SK-MEL-5 (cell line): ENCODE measurements at places on chromosomes 1 and 21. TPM values are rescaled to one million over a fixed set of nuclear protein-coding genes. Genes with fewer than 3 reads are reported as not detected.

The TGFB2 gene
- 1.8 and 2.1 TPM in 2 replicates for total RNA-seq

The PCBP3 gene
- total RNA-seq: not detected in 2 replicates

The C1orf185 gene
- not detected in 2 replicates for total RNA-seq

The BRDT gene
- not detected in 2 replicates for total RNA-seq

The SMIM11 gene
- total RNA-seq: 7.8 and 14.2 TPM in 2 replicates

The KRTAP10-4 gene
- total RNA-seq: not detected in 2 replicates

The C1orf21 gene
- 58.5 and 68.2 TPM in 2 replicates for total RNA-seq

The GBP6 gene
- total RNA-seq: 0.08 and 0.18 TPM in 2 replicates

The FASLG gene
- total RNA-seq: not detected in 2 replicates

The U2AF1 gene
- total RNA-seq: 26.7 and 27.1 TPM in 2 replicates

The DNASE2B gene
- total RNA-seq: 0.18 TPM in 1 of 2 replicates, not detected in the other

The LAMC1 gene
- 114 and 138 TPM in 2 replicates for total RNA-seq

The CHI3L2 gene
- 0.55 TPM in 1 of 2 replicates, not detected in the other for total RNA-seq

The INPP5B gene
- total RNA-seq: 34.8 and 35.9 TPM in 2 replicates

The MYBPH gene
- not detected in 2 replicates for total RNA-seq

The BEND5 gene
- total RNA-seq: 0.35 TPM in 1 of 2 replicates, not detected in the other

The NPR1 gene
- total RNA-seq: not detected in 2 replicates

The LINGO4 gene
- total RNA-seq: not detected in 2 replicates

The PCNX2 gene
- total RNA-seq: 4.1 and 4.8 TPM in 2 replicates

The GIPC2 gene
- not detected in 2 replicates for total RNA-seq

The BRINP3 gene
- 0.24 TPM in 1 of 2 replicates, not detected in the other for total RNA-seq

The PTGFR gene
- total RNA-seq: 0.03 TPM in 1 of 2 replicates, not detected in the other

The ALG14 gene
- total RNA-seq: 4.7 and 7.1 TPM in 2 replicates

The UBIAD1 gene
- total RNA-seq: 9.6 and 10.1 TPM in 2 replicates

The STXBP3 gene
- 40.2 and 44.7 TPM in 2 replicates for total RNA-seq

The ATP6V1G3 gene
- total RNA-seq: not detected in 2 replicates

The LRRC7 gene
- total RNA-seq: not detected in 2 replicates

The DMBX1 gene
- 0.03 TPM in 1 of 2 replicates, not detected in the other for total RNA-seq

The MAP3K21 gene
- 1.4 and 2.3 TPM in 2 replicates for total RNA-seq

The LCE2C gene
- total RNA-seq: not detected in 2 replicates

The IFI44 gene
- 0.53 and 0.66 TPM in 2 replicates for total RNA-seq

The NBPF6 gene
- total RNA-seq: not detected in 2 replicates

The S1PR1 gene
- 0.03 TPM in 1 of 2 replicates, not detected in the other for total RNA-seq

The RGSL1 gene
- total RNA-seq: not detected in 2 replicates

The LCE2D gene
- not detected in 2 replicates for total RNA-seq

The FCER1G gene
- total RNA-seq: 2.6 TPM in 1 of 2 replicates, not detected in the other

The FCRL4 gene
- not detected in 2 replicates for total RNA-seq
